ENCODE measurements at places on chromosomes 3 and 15.

DNA sequence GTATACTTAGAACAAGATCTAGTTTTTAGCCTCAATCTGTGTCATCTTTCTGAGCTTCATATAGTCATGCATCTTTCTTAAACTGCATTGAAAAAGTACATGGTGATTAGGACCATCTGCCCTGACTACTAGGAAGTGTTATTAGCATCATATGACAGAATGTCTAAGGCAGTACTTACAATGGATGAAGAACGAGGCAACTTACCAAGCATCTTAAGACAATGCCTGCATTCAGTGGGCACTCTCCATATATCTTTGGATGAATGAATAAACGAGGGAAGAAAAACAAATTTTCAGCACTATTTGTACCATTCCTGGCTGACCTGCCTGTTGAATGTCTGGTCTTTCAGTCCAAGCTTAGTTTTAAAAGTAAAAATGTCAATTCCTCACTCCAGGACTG, 185.4 kb upstream of the EPHA3 start:
- no peak for DNase-seq

- DNase-seq: no peak
These were observed at the start of gene MYL3 for GRCh38 chr3:46863261-46863782. MYL3 (minus strand) TSS chr3:46863444; CDS start chr3:46863390, 54 bp downstream.

DNA sequence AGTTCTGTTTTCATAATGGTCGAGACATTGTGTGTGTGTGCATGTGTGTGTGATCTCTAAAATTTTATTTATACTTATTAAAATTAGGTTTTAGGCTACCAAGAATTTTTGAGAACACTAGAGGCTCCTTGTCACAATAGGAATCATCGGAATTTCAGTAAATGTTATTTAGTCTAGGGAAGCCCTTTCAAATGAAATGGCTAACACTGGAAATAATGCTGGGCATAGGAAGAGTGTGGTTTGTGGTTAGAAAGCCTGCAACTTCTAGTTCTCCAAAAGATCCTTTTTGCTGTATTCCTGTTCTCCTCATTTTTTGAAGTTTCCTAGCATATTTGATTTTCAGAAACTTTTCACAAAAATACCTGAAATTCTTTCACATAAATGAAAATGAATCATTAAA, 92.5 kb upstream of the MBNL1 start:
- no peak for DNase-seq

- DNase-seq: no peak
These were observed 69.9 kb downstream of the IGF2BP2 start for GRCh38 chr3:185754920-185755319.

DNA sequence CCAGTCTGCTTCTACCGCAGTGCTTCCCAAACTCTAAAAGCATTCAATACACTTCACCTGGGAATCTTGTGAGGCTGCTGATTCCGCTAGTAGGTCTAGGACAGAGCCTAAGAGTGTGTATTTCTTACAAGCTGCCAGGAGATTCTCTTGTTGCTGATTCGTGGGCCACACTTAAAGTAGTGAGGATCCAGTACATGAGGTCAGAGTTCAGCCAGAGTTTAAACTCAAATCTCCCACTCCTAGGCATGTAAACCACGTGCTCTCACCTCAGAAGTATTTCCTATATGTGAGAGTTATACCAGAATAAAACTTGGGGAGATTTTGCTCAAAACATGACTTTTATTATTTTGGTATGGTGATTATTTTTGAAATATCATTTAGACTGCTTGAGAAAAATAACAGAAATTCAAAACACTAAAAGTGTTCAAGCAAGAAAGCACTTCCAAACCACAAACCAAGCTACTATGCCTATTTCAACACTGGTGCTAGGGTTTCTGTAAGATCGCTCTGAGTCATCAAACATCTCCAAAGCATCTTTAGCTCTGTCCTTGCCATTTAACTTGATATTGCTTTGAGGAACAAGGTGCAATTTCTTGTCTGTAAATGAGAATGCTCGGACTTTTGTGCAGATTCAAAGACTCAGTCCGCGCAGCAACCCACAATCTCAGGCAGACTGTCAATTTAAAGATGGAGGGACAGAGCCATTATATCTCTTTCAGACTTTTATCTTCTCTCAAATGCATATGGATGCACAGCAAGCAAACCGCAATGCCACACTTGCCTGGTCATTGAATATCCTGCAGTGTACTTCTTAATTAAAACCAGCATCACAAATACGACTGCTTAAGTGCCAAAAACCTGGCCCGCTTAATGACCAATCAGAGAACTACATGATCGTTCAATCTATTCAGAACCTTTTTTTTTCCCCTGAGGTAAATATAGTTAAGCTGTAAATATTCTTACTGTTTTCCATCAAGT, 59.8 kb downstream of the AGTR1 start:
- DNase-seq: no peak

- DNase-seq: no peak
These were observed 27.7 kb downstream of the ITGA11 start for GRCh38 chr15:68404056-68404798.

- DNase-seq: no peak
These were observed 27.2 kb upstream of the POMGNT2 start for GRCh38 chr3:43132870-43133636.

- no peak for DNase-seq
These were observed 41.0 kb upstream of the C15orf61 start for GRCh38 chr15:67479781-67480505.

- no peak for DNase-seq
These were observed 269.5 kb upstream of the GBE1 start for GRCh38 chr3:82030916-82031315.

DNA sequence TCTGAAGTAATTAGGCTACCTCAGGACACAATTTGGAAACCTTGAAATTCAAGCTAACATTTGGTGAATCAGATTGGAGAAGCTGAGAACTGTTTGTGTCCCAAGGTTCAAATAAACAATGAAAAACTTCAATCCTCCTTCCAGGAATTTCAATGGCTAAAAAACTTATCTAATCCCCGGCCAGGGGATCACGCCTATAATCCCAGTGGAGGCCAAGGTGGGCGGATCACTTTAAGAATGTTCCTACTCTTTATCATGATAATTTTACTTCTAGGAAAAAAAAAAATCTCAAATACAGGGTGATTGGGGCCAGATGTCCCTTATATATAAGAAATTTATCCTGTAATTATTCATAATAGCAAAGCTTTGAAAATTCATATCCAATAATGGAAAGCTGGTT, 139.0 kb downstream of the CPNE4 start:
- DNase-seq: no peak

DNA sequence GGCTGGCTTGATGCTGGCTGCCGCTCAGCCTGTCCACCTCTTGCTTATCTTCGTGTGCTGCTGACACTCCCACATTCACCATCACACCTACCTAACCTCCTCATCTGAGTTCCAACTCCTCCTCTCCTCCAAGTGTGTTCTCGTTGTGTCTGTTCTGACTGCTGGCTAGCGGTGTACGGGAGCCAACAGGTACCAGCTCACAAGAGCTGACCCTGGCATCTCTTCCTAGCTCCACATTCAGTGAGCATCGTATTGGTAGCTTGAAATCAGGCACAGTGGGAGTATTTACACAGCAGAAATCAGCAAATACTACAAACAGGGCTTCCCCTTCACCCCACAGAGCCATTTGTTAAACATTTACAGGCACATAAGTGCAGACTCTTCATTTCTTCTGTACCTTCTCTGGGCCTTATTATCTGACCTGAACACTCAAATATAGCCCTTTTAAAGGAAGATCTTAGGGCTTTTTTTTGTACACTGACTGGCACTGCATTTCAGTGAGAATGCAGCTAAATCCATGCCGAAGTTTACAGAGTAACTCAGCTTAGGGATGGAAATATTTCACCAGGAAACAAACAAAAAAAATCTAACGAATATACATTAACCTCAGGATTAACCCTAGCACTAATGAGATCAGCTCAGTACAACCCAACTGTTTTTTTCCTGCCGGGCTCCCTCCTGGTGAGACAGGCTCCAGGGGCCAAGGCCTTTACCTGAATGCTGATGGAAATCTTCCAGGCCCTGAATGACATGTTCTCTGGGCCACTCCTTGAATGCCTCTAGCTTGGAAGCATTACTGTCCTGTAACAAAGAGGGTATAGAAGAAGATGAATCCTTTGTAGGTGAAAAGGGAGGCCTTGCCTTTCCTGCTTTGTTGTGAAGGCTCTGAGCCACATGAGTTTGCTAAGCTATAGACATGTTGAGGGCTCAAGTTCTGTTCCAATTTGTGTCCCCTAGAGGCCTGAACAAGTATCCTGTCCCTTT, 150.5 kb upstream of the LPP start:
- DNase-seq: no peak

DNA sequence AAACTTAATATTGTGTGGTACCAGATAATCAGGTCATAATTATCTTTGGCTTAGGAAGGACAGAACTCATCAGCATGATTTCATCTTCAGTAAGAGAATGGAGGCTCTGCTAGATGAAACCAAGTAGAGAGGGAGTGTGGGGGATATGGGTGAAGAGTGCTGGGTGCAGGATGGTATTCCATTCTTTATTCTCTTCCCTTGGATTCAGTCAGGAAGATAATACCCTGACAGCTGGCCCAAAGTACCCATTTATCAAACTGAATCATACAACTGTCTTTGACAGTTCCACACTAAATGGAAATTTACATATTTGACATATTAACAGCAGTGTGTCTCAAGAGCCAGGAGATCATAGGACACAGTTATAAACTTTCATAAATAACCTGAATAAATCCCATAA, 44.7 kb downstream of the GOLIM4 start:
- DNase-seq: no peak

DNA sequence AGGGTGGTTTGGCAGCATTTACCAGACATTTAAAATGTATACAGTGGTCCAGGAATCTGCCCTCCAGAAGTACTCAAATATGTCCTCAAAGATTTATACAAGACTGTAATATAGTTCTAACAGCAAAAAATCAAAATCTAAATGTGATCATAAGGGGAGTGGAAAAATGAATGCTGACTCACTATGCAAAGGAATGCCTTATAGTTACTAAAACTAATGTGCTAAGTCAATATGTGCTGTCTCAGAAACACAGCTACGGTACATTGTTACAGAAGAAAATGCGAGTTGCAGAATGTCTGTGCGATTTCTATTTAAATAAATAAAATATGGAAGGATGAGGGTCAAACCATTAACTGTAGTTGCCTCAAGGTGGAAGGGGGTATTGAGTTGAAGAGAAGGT, 230.1 kb upstream of the UBE2E1 start:
- no peak for DNase-seq

GRCh38 chr15:54428596-54428995, 450.4 kb downstream of the UNC13C start:
- DNase-seq: no peak

- DNase-seq: no peak
These were observed 5.9 kb downstream of the RPUSD3 start for GRCh38 chr3:9837701-9838582.

DNA sequence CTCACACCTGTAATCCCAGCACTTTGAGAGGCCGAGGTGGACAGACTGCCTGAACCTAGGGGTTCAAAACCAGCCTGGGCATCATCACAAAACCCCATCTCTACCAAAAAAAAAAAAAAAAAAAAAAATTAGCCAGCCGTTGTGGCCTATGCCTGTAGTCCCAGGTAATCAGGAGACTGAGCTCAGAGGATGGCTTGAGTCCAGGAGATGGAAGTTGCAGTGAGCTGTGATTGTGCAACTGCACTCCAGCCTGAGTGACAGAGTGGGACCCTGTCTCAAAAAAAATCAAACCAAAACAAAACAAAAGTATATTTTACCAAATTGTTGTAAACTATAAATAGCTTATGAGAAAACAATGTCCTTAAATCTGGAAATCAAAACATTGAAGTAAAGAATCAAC, 34.7 kb upstream of the UBP1 start:
- DNase-seq: no peak

GRCh38 chr3:30751610-30752299, 142.7 kb downstream of the GADL1 start:
- DNase-seq: peak; percentile 53

- DNase-seq: no peak
These were observed 6.6 kb upstream of the RHCG start for GRCh38 chr15:89502867-89503595.

- DNase-seq: no peak
These were observed 29.9 kb downstream of the AP3S2 start for GRCh38 chr15:89863918-89864317.

DNA sequence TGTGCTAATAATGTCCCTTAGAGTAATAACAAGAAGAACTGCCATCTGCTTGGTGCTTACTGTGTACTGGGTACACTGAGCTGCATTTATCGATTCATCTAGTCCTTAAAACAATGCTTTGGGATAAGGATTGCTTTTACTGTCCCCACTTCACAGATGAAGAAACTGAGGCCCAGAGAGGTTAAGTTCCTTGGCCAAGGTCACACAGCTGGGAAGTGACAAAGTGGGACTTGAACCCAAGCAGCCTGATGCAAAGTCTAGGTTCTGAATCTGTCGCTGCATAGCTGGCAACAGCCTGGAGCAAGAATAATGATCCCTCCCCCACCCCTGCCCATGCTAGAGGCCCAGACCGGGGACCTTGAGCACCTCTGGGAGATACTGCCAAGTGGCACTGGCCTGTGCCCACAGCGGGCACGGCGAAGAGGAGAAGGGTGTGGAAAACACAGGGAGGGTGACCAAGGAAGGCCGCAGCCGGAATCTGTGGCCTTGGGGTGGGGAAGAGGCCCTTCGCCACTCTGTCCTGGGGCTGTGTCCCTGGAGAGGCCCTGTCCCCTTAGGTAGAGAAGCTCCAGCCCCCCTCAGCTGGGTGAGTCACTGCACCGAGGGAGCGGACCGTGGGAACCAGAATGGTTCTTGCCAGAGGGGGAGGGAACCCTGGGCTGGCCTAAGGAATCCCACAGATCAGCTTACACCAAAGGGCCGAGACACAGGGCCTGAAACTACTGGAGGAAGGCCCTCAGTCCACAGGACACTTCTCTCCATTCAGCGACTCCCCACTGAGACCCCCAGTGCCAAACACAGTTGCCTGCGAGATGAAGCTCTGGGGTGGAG, 3.5 kb downstream of the PLXND1 start:
- DNase-seq: no peak

DNA sequence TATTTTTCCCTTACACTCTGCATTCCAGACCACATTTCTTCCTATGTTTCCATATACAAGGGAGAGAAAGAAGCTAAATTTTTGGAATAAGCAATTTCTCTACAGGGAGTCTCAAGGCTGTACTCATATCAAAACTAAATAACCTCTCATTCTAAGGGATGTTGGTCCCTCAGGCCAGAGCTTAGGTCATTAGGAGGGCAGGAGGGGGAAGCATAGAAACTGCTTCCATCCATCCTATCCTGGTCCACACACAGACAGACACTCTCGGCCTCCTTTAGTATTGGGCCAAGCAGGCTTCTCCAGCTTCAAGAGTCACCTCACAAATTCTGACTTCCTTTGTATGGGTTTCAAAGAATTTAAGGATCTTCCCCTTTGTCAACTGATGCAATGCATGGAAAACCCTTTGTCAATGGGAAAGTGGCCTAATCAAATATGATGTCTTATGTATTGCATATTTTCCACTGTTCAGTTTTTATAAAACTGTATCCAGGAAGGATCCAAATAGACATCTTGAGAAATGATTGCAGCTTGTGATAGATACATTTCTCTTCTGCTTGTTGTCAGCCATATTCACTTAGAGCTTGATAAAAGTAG, 140.7 kb upstream of the RARB start:
- no peak for DNase-seq

GRCh38 chr3:73197187-73197586, 135.7 kb downstream of the EBLN2 start:
- no peak for DNase-seq

Data from CD4-positive, alpha-beta T cell treated with Interleukin-4 for 1 hour (primary cell).